ENCODE measurements at places on chromosomes 3 and 15.

GRCh38 chr15:40372981-40373380 is 9.5 kb upstream of the KNSTRN start:
- no peak for DNase-seq

DNA sequence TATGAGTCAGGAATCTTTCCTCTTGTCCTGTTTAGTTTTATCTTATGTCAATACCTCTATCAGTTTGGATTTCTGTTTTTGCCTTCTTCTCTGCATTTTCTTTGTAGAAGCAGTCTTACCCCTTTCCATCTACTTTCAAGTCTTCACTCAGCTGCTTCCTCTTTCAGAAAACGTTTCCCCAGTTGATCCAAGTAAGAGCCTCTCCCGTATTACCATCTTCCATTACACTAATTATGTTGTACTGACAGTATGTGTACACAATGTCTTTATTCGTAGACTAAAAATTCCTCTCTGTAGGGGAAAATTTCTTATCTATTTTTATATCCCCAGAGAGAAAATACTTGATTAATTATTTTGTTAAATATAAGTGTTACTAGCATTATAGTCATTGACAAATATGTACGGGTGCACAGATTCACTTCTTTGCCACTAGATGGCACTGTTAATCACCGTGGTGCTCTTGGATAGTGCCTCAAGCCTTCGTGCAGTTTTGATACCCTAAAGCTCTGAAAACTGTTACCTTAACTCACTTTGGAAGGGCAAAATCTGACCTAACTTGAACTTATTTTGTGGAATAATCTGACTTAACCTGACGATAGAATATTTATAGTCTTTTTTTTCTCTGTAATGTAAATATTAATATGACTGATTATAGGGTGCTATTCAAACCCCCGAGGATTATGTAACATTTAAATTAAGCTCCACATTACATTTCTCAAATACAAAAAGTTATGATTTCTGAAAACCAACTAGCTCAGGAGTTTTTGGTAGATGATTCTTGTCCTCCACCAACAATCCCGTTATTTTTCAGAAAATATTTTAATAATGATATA is 74.2 kb upstream of the POU1F1 start:
- DNase-seq: peak; percentile 43

DNA sequence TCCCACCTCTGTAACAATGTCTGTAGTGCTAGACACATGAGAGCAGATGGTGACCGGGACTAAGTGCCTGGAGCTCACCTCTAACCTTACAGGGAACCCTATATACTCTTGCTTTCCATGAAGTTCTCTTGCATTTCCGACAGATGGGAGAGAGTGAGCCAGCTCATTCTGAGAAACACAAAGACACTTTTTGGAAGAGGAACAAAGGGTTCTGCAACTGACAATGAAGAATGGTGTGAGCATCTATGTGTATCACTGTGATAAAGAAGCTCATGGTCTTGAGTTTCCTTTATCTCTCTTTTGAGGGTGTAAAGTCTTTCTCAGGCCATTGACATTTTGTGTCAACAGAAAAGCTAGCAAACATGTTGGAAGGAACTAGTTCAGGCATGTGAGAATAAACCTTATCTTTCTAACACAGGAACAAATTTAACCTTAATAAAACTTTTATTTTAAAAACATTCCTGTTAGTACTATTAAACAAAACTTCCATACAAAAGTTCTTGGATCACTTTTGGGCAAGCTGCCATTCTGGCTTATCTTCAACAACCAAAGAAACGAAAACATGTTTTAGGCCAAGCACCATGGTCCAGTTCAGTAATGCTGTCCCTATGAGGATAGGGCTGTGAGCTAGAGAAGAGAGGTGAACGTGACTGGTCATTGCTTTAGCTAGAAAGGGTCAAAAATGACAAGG is 142.7 kb downstream of the THRB start:
- DNase-seq: no peak

DNA sequence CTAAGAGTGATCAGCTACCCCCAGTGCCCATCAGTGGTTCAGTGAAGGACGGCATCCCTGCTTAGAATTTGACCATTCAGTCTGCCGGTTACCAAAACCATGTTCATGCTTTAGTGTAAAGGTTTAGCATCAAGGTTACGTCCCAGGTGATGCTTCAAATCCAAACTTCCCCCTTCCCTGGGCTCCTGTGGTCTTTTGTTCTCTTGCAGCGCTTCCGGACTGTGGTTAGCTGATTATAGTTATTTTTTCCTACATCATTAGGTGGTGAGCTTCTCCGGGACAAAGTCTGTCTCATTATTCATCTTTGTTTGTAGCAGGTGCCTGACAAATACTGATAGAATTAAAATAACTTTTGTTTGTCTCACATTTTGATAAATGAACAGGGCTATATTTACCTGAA is 28.3 kb upstream of the MYZAP start:
- DNase-seq: no peak

DNA sequence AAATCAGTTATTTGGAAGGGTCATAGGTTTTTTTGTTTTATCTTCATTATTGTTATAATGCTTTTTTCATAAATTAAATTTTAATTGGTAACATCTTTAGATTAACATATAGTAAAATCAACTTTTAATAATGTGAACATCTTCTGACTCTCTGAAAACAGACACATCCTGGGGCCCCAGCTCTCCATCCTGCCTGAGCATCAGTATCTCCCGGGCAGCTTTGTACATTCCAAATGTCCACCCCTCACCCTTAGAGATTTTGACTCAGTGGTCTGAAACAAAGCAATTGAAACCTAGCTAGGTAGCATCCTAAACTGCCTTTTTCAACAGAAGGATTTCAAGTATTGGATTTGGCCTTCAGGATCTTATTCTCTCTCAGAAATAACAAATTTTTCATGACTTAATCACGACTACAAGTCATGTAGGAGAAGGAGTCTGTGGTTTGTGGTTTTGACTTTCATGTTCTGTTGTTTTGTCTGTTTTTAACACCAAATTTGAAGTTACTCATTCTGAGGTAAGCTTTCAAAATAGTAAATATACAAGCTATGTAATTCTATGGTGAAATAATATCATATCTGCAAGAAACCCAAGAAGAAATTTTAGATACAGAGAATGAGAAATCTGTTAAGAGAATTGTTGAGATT is 147.3 kb upstream of the UBE2E2 start:
- DNase-seq: peak; percentile 70

- DNase-seq: no peak
Measured at GRCh38 chr15:67100801-67101581, 35.6 kb downstream of the SMAD3 start.

DNA sequence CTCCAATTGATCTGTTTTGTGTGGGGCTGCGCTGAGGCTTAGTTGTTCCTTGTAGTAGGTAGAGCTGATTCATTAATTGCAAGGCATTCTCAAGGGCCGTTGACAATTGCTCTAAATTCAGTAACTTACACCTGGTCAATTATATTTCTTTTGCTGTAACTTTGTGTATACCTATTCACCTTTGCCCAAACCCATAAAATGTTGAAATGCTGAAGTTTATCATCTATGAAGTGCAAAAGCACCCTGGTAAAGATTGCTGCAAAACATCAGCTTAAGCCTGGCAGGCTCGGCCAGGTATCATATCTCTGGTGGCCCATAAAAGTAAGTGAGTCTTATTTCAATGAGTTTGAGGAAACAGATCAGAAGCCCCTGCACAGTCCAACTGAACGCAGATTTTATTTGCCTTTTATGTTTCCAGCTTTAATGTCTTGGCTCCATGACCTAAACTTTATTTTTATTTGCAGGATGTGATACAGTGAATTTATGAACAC is 203.6 kb upstream of the SLCO3A1 start:
- no peak for DNase-seq

GRCh38 chr3:42081838-42082473 is 9.2 kb upstream of the TRAK1 start:
- DNase-seq: no peak

GRCh38 chr3:128237348-128238183 is 84.3 kb downstream of the EEFSEC start:
- no peak for DNase-seq

DNA sequence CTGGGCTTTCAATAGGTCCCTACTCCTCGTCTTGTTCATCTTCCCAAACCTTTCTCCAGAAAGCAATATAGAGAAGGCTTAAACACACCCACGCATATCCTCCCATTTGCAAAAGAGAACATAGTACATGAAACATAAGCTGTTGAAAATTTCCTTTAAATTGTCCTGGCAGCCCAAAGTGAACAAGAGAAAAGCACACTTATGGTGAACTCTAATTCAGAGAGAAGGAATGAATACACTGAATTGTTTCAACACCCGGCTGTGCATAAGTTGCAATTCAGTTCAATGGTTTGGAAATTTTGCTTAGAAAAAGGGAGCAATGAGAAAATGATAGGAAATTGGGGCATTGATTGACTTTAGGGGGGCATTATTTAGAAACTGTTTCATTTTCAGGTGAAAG is 202.6 kb downstream of the TIGIT start:
- no peak for DNase-seq

GRCh38 chr3:23294770-23295387 is 91.8 kb downstream of the UBE2E2 start:
- no peak for DNase-seq

DNA sequence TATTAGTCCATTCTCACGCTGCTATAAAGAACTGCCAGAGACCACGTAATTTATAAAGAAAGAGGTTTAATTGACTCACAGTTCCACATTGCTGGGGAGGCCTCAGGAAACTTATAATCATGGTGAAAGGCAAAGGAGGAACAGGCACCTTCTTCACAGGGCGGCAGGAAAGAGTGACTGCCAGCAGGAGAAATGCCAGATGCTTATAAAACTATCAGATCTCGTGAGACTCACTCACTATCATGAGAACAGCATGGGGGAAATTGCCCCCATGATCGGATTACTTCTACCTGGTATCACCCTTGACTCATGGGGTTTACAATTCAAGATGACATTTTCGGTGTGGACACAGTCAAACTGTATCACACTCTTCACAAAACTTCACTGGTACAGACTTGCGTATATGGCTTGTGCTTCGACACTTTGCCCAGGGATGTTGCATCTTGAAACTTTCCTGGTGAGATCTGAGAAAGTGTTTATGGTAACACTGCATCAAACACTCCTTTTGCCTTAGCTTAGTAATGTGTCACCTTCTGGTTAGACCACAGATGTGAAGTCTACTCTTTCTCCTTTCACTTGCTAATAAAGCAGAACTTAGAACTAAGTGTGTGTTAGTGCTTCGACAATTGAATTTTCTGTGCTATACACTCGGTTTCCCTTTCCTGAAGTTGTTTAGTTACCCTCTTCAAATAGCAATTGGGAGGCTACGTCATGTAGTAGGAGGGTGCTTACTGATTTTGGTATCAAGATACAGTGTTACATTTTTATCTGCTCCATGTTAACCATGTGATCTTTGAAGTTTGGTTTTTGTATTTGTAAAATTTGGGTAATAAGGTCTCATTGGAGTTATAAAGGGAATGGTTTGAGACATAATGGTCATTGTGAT is 185.7 kb downstream of the LPP start:
- no peak for DNase-seq

Measured in RCC 7860 (cell line).